NB4 (cell line): ENCODE measurements at places on chromosomes 12 and 14.

- DNase-seq: no peak
These were observed 50.7 kb downstream of the SLC2A13 start for GRCh38 chr12:40055228-40055579.

DNA sequence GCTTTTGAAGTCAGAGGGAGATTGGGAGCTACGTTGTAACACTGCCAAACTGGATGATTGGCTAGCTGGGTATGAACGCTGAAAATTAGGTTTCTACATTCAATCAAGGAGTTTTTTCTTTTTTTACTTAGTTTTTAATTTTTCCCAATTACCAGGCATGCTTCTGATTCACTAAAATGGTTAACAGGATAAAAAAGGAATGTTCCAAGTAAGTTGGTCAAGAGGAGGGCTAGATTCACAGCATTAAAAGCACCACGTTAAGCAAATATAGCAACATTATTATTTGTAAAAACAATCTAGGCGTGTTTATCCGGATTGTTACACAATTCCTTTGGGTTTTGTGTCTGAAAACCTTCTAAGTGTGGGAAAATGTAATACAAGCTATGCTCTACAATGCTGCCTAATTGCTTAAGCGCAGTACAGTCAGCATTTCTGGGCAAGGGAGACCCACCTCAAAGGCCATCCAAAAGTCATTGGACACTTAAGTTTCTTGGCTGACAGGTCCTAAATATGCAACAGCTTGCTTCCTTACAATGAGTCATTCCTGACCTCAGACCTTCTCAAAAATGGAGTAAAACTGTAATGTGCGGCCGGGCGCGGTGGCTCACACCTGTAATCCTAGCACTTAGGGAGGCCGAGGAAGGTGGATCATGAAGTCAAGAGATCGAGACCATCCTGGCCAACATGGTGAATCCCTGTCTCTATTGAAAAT is 1.2 kb downstream of the RPLP0 start:
- peak; percentile 64 for DNase-seq

DNA sequence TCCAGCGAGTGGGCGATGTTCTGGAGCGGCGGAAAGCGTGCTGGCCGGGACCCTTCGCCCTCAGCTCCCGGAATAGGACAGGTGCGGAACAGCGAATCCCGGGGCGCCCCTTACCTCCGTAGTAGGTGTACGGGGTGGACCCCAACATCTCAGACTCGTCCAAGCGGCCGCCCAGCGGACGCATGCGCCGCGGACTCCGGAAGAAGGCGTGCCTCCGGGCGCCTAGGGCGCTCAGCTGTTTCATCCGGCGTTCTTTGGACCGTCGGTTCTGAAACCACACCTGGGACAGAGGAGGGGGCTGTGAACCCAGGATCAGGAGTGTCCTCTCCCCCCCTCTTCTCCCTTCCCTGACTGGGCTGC is 4.5 kb downstream of the LHX5 start:
- DNase-seq: no peak

- DNase-seq: no peak
These were observed 89.0 kb downstream of the C14orf39 start for GRCh38 chr14:60396718-60397343.

DNA sequence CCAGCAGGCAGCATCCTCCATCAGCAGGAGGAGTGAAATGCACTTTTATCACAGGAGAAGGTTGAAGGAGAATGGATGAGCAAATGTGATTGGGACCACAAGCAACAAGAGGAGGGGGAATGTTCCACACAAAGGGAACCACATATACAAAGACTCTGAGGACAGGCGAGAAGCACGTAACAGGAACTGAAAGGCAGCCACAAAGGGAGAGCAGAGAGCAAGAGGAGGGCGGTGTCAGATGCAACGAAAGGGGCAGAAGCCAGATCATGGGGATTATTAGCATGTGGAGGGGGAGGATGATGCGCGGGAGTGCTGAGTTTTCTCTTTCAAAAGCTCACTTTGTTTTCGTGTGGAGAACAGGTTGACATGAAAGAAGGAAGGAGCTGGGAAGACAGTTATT is 241.1 kb downstream of the SPTSSA start:
- peak; percentile 2 for DNase-seq

DNA sequence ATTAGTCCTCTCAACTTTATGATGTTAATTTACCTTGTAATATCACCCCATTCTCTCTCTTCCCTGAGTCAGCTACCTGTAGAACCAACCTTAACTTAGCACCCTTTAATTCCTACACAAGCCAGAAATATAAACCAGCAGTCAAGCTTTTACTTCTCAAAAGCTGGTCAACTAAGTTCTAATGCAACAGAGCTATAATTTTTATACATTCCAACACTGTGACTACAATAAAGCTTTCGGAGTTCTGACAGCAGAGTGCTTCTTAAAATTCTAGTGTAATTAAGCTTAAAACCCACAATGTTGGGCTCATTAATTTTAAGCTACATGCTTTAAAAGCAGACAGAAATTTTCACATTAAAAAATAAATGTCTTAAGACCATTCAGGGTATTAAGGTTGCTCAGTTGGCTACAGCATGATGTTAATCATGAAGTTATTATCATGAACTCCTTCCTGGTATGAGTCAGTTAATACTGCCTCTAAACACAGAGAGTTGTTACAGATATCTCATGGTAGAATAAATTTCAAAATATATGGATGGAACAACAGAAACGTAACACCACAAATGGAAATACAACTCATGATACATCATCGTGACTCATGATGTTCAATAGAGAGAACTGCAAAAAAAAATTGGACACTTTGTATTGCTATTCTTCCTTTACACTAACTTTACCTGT is 126.7 kb downstream of the EPS8 start:
- no peak for DNase-seq

- peak; percentile 84 for DNase-seq
These were observed at the start of gene SETD3 for GRCh38 chr14:99479906-99480869. Gene SETD3, minus strand, starts transcription at chr14:99480859. Its CDS starts 15,054 bp downstream, at chr14:99465805.

GRCh38 chr14:92135269-92135668 is 13.5 kb downstream of the CPSF2 start:
- peak; percentile 27 for DNase-seq

DNA sequence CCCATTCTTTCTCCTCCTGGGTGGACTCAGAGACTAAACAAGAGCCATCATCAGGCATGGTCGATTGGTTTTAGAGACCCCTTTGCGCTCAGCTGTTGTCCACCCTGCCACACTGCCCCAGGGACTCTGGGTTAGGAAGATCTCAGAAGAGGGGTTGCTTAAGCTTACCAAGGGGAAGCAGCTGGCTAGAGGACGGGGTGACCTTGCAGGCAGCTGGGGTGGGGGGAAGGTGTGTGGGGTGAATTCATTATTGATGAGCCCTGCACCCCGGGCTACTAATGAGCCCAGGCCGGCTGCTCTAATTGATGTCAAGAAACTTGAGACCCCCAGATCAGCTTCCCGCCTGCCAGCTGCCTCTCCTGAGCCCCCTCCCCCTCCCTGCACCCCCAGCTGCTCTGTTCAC is 8.7 kb upstream of the ZNF385A start:
- no peak for DNase-seq

DNA sequence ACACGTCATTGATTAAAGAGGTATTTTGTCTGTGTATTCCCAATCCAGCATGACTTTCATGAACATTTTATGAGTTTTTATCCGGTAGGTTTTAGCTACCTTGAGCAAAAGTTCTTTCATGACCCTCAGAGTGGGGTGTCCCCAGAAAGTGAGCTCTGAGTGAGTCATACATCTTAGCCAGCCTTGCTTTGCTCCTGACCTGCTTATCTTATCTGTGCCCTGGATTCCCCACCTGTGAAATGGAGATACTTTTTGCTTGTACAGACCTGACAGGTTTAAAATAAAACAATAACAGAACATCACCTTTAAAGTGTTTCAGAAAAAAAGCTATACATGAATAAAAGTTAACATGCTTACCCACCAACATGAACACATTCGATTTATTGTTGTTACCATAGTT is 202.8 kb upstream of the SOX5 start:
- DNase-seq: no peak

DNA sequence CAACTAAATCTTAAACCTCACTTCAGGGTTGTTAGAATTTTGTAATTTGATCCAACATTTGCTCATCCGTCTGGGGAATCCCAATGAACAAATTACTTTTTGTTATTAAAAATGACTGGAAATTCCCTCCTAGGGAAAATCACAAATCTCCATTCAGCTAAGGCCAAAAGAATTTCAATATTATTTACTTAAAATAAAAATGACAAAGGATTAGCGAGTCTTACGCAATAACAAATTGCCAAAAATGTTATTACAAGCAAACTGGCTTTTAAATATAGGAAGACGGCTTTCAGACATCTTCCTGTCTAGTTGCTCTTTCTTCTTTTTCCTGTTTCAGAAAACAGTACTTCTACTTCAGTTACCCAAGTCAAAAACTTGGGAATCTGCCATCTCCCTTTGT is 92.4 kb upstream of the TSPAN8 start:
- DNase-seq: no peak

GRCh38 chr14:75811872-75812499 is 150.9 kb downstream of the TTLL5 start:
- no peak for DNase-seq

DNA sequence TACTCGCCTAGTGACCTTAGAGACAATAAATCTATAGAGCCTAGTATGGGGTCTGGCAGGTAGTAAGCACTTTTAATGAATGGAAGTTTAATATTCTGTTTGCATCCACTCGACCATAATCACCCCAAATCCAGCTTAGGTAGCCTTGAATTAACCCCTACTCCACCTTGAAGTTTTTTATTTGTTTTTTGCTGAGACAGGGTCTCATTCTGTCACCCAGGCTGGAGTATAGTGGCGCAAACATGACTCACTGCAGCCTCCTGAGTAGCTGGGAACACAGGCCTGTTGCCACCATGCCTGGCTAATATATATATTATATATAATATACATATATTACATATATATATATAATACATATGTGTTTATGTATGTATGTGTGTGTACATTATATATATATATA is 38.8 kb downstream of the MDM2 start:
- no peak for DNase-seq

- DNase-seq: no peak
These were observed 25.0 kb downstream of the VCPKMT start for GRCh38 chr14:50091240-50091913.

DNA sequence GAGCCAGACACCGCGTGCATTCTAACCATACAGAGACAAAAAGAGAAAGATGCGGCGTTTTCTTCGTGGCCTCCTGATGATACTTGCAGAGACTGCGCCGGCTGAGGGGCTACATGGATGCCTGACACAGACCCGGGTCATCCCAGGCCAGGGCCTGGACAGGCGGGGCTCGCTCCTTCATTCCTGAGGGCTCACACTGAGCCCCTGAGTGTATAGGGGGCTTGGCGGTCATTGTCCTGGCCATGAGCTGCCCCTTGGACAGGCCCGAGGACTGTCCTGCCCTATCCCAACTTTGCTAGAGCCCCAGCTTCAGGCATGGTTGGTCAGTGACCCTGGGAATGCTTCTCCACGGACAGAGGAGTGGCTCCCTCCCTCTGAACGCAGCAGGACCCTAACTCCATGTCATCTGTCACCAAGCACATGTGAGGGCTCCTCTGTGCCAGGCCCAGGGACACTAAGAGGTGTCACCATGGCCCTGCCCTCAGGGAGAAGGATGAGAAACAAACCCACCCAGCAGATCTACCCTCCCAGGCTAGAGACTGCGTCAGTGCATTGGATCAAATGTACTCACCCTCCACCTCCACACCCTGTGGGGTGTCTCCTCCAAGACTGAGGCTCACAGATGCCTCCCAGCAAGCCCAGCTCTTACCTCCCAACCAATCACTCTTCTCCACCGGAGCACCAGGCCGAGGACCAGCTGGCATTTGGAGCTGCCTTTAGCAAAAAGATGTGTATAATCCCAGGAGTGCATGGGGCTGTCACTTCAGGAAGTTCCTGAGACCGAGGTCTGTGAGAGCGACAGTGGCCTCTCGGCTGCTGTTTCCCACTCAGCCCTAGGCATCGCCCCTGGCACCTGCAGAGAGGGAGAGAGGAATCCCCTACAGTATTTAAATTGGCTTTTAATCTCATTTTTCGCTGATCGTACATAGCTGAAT is 102.7 kb downstream of the DICER1 start:
- no peak for DNase-seq

DNA sequence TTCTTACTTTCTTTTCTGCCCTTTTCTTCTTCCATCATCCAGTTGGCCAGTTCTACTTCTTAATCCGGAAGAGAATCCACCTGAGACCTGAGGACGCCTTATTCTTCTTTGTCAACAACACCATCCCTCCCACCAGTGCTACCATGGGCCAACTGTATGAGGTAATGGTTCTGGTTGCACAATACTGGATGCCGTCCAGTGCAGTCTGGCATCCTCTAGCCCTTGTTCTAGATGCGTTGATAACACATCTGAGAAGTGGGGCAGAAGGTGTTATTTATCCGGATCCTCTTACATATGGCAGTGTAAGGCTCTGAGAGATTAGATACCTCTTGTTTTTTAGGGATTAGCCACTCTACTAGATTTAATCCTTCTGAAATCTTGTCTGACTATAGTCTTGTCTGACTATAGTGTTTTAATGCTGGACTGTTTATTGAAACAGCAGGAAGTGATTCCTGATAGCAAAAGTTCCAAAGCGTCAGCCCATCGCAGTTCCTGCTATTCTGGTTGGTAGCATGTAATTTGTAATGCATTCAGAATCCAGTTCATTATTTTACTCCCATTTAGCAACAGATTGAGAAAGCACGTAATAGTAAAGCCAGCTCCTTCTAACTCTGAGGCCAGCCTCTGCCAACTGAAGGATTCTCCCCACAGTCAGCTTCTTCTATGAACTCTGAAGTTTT is 7.9 kb downstream of the GABARAPL1 start:
- no peak for DNase-seq

- DNase-seq: no peak
These were observed 157.5 kb downstream of the CALM1 start for GRCh38 chr14:90554341-90554740.

DNA sequence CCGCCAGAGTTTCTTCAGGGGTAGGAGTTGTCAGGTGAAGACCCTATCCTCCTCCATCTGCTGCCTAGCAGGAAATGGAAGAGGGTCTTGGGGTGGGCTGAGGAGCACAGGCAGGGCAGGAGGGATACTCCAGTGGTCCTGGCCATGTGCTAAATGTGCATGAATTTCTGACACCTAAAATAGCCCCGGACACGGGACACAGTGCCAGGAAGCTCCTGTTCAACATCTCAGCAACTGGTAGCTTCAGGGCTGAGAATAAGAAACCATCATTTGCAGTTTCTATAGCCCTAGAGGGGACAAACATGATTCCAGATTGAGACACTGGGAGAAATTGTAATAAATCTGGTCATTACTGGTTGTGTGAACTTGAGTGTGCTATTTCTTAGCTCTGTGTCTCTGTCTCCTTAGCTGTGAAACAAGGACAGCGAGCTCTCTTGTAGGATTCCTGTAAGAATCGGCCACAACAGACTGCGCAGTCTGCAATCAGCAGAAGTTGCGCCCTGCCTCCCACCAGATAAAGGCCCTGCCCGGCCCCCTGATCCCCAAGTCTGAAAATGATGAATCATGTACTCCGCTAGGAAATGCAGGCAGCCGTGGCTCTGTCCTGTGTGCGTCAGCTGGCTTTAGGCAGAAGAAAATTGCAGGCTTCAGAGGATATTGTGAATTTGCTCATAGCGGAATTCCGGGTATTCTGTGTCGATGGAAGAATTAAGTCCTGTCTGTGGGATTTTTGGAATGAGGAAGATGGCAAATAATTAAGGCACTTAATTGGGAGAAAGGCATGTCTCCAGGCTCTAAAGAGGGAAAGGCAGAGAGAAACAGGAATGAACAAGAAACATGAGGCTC is 35.2 kb upstream of the MEG3 start:
- no peak for DNase-seq

GRCh38 chr14:101499080-101499479 is 62.2 kb upstream of the DIO3 start:
- no peak for DNase-seq

GRCh38 chr12:28014196-28014595 is 41.7 kb upstream of the PTHLH start:
- DNase-seq: no peak
